ENCODE measurements at places on chromosomes 2 and 18.

DNA sequence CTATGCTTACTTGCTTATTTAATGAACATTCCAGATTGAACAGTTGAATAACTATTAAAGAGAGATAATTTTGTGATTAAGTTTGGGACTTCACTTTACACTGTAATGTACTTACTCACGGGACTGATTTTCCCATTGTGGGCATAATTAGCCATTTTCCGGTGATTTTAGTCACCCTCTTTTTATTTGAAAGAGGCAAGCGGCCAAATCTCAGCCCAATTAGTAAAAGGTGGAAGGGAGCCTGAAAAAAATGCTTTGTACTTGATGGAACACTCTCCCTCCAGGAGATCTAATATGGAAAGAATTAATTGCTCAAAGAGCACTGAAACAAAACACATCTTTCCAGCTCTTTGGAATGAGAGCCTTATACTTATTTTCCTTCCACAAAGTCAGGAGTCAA is 50.2 kb downstream of the CALCRL start:
- DNase-seq = no peak

DNA sequence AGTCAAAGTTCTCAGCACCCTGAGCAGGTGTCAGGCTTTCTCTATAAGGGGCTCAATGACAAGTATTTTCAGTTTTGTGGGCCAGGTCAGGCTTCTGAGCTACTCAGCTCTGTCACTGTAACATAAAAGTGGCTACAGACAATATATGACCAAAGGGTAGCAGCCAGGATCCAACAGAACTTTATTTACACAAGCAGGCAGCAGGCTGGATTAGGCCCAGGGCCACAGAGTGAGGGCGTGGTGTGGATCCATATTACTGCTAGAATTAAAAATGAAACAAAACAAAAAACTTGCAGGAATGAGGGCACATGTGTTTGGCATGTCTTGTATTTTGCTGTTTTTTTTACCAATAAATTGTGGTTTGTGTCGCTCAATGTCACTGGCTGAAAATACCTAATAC is 143.7 kb downstream of the EIPR1 start:
- DNase-seq = no peak

DNA sequence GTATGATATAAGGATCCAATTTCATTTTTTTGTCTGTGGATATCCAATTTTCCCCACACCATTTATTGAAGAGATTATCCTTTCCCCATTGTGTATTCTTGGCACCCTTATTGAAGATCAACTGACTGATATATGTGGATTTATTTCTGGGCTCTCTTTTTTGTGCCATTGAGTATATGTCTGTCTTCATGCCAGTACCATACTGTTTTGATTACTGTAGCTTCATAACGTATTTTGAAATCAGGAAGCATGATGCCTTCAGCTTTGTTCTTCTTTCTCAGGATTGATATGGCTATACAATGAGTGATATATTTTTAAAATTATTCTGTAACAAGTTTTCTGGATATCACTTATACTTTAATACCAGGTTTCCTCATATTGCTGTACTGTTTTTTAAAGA is 58.1 kb upstream of the DLX2 start:
- DNase-seq = no peak

DNA sequence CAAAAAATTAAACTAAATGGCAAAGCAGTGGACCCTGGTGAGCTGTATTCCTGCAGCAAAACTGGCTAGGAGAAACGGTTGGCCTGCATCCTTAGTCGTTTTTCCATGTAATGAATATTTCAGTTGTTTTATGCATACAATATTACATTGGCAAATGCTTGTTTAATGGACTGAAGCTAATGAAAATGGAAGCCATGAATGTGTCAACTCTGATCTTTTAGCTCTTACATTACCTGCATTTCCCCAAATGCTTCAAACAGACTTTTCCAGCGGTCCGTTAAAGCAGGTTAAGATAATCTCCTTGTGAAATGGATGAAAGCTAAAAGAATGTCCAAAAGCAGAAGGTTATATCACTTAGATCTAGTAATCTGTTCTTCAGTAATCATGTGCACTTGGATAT is 686.3 kb upstream of the SETBP1 start:
- no peak for DNase-seq

- no peak for DNase-seq
These were observed 12.3 kb downstream of the CALCRL start for GRCh38 chr2:187435756-187436155.

- no peak for DNase-seq
These were observed 8.6 kb upstream of the RPL37A start for GRCh38 chr2:216490061-216490460.

- DNase-seq = no peak
These were observed 91.8 kb downstream of the SKA1 start for GRCh38 chr18:50466634-50467033.

DNA sequence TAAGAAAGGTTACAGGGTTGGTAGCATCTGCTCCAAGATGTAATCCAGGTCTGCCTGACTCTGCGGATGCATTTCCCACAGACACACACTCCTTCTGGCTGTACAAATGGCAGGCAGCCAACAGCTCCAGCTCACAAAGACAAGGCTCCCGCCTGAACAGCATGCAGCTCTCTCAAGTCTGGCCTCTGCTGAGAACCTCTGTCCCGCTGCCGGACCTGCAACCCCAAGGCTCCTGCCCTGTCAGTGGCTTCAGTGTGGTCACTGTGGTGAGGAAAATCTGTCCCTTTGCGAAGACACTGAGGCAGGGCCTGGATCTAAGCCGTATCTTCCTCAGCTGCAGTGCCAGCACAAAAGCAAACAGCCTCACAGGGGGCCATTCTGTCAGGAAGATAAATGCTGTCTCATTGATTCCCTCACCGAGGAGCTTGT is 469.3 kb upstream of the MEX3C start:
- DNase-seq = no peak

DNA sequence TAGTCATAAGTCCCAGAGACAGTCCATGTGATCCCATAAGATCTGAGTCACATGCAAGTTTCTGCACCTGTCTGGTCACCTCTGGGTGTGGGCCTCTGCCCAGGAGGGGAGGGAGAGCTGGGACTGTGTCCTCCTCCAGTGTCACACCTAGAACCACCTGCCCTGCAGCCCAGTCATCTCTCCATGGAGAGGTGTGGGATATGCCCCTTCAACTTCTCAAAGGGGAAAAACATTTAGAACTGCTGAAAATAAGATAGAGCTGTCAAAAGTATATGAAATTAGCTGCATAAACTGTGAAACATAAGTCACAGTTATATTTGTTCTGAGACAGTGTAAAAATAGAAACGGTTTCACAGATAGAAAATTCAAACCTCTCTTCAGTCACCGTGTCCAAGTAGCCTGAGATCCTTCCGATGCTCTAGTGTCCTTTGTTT is 55.4 kb downstream of the NGEF start:
- no peak for DNase-seq

DNA sequence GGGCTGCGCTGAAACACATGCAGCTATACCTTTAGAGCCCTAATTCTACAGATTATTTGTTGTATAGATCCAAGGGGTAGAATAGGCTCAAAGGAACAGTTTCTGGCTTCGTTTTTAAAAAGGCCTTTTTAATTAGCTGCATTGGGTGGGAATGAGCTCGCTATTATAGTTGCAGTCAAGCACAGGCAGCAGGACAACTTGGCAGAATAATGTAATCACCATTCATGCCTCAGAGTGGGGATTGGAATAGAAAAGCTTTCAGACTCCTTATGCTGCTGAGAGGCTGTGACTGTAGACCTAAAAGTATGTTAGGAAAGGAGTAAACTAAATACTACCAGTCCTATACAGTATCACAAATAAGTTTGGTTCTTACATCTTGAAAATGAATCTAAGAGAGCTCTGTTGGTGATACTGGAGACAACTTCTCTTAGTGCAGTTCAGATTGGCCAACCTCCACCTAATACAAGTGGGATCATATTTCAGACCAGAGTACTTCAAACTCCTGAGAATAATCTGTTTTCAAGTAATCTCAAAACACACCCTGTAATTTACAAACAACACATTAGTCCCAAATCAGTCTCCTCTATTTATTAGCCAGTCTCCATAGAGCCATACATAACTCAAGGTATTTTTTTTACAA is 121.4 kb downstream of the ANTXR1 start:
- DNase-seq = no peak

DNA sequence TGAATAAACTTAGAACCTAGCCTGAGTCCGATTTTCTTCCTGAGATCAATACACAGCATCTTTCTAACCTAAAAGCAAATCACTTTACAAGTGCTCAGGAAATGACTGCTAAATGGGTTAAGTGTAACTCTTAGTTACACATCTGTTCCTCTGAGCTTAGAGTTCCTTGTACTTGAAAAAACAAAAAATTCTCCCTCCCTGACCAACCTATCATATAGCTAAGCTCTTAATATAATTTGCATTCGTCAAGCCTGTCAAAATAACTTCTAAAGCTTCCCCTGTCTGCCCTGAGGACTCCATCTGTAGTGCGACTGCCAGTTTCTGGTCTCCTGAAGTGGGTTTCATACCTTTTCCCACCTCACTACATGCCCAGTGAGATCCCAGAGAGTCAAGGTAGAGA is 190.4 kb downstream of the NCK2 start:
- peak; percentile 40 for DNase-seq

- DNase-seq = no peak
These were observed 57.8 kb upstream of the NEUROD1 start for GRCh38 chr2:181738074-181738473.

DNA sequence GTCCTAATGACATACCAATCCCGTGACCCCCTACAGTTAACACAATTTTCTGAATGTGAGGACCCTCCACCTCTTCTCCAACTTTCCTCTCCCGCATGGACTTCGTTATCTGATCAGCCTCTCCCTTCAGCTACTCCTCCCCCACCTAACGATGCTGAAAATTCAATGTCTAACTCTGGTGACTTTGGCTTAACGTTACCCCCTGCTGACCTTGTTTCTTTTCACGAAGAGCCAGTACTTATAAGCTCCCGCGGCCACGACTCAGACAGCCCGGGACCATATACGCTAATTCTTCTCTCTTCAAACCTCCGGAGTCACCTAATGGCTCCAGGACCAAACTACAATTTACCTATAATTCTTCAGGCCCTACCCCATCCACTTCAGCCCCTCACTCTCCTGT is 29.2 kb downstream of the VPS54 start:
- no peak for DNase-seq

GRCh38 chr2:163717515-163717914 is 18.3 kb downstream of the FIGN start:
- no peak for DNase-seq

DNA sequence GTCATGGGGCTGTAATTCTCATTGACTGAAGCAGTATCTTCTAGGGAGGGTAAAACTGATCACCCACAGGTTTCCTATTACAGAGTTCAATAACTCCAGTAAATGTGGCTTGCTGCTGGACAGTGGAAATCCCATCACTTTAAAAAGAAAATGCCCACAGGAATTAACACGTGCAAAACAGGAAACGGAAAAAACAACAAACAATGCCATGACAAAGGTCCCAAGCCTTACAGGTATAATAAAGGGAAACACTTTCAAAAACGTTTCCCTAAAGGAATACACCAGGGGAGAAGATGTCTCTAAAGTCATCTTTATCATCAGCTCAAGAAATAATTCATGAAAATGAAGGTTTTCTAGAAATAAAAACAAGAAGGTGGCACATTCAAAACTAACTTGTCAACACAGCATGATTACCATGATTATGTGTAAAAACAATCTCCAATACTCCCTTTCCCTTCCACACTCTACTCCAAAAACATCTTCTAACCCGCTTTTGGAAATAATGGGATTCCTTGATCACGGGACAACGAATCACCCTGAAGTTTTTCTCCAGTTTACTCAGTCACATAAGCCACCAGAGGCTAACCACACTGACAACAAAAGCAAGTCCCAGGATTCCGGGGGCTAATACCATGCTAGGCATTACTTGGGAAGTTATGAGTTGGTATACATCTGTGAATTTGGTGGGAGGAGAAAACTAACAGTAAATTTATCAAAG is 167.9 kb downstream of the TCF4 start:
- DNase-seq = no peak

Measured in CD4-positive, alpha-beta T cell treated with Interferon alpha-2 for 1 hour (primary cell).